Brain microvascular endothelial cell (primary cell): ENCODE measurements at places on chromosomes 2 and 18.
A peak's percentile ranks its signal among the peaks of the same experiment; 100 is the strongest.

DNA sequence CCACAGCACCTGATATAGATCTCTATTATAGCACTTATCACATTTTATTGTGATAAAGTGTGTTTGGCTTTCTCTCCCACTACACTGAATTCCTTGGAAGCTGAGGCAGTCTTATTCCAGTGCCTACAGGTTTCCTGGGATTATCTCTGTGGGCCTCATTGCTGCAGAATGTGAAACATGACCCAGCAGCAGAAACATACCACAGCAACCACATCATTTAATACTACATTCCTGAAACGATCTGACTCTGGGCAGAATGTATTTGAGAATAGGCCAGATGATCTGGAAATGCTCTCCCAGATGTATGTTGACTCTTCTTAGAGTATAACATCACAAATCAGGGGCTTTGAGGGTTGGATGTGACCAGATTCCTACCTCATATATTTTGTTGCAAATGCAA is 323.5 kb upstream of the TANK start:
- DNase-seq, result peak; percentile 91

DNA sequence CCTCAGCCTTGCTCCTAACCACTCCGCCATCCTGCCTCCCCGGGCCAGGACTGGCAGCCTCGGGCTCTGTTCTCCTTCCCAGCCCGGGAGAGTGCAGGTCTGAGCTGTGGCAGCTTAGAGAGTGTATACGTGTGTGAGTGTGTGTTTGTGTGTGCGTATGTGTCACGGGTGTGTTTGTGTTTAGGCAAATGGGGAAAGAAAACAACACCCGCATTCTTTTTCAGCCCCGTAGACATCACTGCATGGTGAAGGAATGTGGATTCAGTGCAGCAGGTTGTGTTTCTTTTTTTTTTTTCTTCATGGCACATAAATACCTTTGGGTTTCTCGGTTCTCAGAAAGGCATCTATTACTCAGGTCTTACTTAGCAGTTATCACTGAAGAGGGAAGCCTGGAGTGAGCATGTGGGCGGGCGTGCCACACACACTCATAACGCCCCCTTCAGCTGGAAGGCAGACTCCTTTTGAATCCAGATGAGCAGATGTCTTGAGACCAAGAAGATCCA is 44.2 kb downstream of the GLI2 start:
- peak; percentile 86 for DNase-seq

GRCh38 chr18:78721981-78722380 is 257.6 kb upstream of the SALL3 start:
- DNase-seq, result no peak

DNA sequence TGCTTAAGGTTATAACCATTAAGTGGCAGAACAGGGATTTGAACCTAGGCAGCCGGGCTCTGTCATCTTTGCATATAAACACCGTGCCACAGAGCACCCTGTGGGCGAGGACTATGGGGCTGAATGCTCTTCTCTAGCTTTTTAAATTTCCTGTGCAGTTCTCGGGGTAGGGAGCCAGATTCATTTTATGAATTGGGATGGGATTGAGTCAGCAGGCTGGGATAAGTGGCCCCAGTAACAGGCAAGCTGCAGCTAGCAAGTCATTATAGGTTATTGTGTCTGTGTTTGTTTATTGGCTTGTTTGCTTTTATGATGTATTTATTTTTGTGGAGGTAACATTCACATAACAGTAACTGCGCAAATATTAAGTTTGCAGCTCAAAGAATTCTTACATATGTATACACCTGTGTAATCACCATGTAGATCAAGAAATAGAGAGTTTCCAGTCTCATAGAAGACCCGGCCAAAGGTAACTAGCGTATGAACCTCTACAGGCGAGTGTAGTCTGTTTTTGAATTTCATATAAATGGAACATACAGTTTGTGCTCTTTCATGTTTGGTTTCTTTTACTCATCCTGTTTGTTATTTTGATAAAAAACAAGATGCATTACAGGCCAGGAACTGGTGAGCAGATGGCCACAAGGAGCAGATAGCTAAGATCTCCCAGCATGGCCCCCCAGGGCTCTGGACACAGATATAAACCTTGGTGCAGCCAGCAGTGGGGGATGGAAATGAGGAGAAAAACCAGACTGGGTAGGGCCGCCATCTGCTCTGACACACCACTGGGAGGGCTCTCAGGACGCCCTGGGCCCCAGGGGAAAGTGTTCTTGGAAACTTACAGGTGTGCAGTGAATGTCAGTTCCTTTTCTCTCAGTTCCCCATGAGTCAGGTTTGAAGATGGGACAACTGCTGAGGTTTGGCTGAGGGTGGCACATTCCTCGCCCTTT is 49.2 kb upstream of the GPR155 start:
- DNase-seq, result no peak

DNA sequence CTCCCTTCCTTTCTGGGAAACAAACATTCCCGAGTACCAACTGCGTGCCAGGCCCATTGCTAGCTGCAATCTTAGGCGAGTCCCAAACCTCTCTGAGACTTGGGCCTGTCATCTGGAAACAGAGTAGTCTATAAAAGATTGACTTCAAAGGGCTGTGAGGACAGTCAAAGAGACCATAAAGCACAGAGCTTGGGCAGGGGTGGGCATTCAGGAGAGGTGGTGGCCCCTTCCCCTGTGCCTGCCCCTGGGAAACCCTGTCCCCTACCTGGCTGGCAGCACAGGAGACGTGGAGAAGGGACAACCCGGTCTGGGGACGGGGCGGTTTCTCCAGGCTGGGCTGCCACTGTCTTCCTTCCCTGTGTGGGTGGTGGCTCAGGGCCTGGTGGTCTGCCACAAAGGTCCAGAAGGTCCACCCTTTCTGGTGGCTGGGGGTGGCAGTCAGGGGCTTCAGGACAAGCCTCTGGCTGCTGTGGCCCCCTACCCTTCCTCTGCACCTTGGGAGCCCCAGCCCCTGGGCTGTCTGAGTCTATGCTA is 33.9 kb upstream of the FOSL2 start:
- no peak for DNase-seq

GRCh38 chr2:239662413-239663120 is 261.7 kb upstream of the HDAC4 start:
- DNase-seq, result no peak

DNA sequence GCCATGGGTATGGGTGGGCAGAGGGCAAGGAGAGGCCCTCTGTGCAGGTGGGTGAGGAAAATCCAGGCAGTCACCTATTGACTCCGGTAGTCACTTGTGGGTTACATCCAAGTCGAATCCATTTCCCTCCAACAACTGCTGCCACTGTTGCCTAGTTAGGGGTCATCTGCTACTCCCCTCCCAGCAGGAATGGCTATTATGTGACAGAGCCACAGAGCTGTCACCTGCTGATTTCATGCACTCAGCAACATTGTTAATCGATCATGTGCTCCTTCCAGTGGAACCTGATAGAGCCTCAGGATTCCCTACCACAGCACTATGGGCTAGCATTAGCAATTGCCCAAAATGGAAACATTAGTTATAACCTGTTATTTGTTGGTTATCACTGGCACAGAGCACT is 31.4 kb downstream of the POLR1A start:
- no peak for DNase-seq

GRCh38 chr2:213036836-213037235 is 114.6 kb downstream of the IKZF2 start:
- DNase-seq, result peak; percentile 54

GRCh38 chr2:230496891-230497290 is 80.9 kb downstream of the SP100 start:
- no peak for DNase-seq

DNA sequence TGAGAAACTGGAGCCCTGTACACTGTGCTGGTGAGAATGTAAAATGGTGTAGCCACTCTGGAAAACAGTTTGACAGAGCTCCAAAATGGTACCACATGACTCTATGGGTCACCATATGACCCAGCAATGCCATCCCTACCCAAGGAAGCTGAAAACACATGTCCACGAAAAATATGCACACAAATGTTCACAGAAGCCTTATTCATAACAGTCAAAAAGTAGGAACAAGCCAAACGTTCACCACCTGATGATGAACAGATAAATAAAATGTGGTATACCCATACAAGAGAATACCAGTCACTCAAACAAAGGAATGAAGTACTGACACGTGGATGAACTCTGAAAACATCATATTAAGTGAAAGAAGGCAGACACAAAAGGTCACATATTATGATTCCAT is 4.6 kb downstream of the AFG3L2 start:
- no peak for DNase-seq

DNA sequence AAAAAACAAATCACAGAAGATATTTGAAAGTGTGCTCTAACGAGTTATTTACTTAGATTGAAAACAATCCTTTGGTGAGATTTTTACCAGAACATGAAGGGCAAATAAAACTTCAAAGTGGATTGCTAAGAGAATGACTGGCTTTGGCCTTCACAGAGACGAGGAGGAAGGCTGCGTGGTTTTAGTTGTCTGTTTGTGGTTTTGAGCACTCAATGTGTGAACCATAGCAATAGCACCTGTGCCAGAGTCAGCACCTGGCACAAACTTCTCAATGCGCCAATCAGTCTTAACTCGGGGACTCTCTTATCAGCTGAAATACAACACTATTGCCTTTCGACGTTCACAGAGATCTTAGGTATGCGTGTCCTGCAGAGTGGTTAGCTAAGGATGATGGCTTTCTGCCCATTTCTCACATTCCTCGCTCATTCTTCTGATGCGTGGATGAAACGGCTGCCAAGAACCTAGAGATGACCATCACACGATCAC is 70.0 kb downstream of the MBP start:
- DNase-seq, result peak; percentile 98

- DNase-seq, result no peak
Observed at GRCh38 chr2:197504512-197504911, 4.3 kb downstream of the HSPE1 start.

- DNase-seq, result no peak
Observed at GRCh38 chr2:61328707-61329251, 142.1 kb downstream of the USP34 start.

DNA sequence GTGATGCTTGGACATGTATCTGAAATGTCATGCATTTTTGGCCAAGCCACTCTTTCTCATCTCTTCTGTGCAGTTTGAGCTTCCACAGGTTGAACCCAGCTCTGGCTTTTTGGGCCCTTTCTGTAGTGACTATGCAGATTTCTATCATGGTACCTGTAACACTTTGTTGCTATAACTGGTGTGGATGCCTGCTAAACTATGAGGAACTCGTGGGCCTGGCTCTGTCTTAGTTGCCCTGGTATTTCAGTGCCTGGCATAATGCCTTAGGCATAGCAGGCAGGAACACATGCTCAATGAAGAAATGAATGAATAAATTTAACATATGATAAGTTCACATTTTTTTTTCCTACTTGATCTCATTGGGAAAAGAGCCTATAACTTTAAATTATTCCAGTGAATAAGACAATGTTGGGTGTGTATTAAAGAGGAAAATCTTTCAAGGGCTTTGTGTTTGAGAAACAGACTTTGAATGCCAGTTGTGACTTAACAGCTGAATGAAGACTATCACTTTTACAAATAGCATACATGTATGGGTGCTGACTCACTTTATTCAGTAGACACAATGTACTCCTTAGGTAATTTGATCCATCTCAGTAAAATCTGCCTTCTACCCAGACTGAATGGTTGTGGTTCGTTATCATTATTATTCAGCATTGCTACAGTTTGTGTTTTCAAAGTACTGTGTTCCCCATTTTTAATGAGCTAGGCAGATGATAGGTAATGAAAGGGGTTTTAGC is 86.4 kb upstream of the MAP4K3 start:
- DNase-seq, result peak; percentile 71

DNA sequence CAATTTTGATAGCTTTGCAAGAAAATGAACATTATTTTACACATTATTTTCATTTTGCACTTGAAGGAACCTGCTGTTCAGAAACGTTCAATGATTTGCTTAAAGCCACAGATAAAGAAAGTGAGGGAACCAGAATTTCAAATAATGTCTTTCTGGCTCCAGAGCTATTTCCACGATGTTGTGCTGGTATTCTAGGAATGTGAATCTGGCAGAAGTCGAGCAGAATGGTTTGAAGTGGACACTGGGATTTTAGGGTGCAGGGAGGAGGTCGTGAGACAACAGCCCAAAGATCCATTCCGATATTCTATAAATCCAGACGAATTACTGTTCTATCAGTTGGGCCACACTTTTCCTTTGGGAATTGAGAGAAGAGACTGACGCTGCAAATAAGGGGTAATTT is 2.2 kb downstream of the CCDC102B start:
- no peak for DNase-seq

GRCh38 chr2:111042772-111043771 is 77.6 kb upstream of the BCL2L11 start:
- DNase-seq, result no peak

DNA sequence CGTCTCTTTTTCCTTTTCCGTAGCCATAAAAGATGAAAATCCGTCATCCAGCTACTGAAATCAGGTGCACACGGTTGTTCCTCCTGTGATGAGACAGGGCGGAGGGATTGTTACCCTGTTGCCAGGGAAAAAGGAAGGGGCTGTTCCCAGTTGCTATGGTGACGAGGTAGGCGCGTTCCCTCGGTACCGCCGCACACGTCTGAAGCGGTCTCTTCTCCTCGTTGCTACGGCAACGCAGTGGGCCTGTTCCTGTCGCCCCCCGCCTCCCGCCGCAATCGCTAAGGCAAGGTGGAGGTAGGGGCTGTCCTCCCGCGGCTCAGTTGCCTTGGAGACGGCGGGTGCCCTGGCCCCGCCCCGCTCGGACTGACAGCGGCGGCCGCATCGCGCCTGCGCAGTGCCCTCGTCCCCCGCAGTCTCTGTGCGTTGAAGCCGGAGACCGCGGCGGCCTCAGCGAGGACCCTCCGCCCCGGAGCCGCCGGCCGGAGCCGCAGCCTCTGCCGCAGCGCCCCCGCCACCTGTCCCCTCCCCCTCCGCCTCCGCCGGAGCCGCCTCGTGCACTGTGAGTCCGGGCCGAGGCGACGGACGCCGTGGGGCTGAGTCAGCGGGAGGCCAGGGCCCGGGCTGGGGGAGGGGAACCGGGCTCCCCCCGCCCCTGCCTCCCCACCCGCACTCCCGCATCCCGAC is at the start of gene MAPRE3:
TSS of gene MAPRE3 (plus strand) at position 394 of the 684 bp plus-strand sequence. CDS start 51,582 bp downstream, outside the sequence.
- peak; percentile 52 for DNase-seq

DNA sequence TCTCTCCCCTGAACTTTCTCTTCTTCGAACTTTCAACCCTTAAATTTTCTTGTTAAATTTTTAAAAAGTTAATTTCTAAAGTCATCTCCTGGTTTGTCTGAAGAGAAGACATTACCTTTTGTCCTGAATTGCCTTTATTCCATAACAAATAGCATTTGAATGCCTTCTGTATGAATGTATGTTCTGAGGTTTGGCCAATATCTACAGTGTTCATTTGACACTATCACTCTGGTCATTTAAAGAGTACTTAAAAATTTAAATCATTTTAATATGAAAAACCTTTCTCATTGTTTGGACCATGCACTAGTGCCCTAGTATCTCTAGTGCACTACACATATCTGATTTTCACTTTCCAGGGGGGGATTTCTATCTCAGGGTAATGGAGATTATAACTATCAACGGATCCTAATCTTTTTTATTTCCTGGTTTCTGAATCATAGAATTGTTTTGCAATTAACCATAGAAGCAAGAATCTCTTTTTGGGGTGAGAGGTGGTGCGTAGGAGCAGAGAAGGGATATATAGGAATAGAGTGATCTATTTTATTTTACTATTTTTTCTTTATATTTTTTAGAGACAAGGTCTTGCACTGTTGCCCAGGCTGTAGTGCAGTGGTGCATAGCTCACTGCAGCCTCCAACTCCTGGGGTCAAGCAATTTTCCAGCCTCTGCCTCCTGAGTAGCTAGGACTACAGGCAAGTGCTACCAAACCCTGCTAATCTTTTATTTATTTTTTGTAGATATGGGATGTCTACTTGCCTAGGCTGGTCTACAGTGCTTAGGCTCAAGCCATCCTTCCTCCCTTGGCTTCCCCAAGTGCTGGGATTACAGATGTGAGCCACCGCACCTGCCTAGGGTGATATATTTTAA is 25.5 kb downstream of the TANC1 start:
- no peak for DNase-seq

- no peak for DNase-seq
Observed at GRCh38 chr2:120858361-120859106, 122.9 kb downstream of the GLI2 start.

- no peak for DNase-seq
Observed at GRCh38 chr2:165453561-165454094, 15.9 kb upstream of the CSRNP3 start.
